ENCODE measurements at places on chromosomes 2 and 18.

- DNase-seq: no peak
Measured at GRCh38 chr2:222862106-222862908, 1.5 kb downstream of the ACSL3 start.

DNA sequence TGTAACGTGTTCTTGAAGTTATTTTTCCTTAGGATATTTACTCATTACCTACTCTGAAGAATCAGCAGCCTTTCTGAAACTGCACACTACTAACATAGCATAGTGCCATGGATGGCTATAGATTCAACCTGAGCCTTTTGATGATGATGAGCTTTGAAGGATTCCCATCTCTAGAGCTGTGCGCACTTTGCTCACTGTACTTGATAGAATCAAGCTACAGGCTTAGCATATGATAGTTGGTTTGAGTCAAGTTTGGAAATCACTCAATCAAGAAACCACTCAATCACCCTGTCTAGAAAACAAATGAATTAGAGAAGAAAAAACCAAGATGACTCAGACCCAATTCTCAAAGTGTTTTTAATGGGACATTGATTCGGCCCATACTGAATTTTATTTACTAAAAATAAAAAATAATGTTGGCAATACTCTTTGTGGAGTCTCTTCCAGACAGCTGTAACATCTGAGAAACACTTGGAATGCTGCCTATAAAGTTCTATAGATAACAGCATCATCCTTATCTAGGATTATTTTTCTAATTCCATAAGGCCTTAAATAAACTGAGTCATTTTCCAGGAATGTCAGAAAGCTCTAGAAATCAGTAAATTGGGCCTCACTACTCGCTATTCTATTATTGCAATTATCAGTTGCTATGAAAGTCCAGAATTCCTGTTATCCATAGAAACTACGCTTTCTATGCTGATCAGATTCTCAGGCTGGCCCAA is 259.0 kb upstream of the ERBB4 start:
- DNase-seq: no peak

DNA sequence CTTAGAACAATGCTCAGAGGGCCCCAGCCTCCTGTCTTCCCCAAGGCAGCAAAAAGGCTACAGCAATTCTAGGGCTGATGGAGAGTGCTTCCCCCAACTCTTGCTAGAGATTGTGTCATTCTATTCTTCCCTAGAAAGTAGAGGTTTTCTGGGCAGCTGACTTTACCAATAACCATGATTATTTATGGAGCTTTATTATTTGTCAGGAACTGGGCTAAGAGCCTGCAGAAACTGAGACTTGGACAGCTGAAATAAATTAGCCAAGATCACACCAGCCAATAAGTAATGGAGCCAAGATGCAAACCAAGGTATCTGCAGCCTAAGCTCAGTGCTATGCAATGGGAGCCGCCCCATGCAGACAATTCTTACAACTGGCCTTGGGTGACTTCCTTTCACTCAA is 84.8 kb downstream of the CCBE1 start:
- DNase-seq: no peak

- DNase-seq: no peak
Measured at GRCh38 chr2:14408695-14409094, 223.8 kb upstream of the LRATD1 start.

DNA sequence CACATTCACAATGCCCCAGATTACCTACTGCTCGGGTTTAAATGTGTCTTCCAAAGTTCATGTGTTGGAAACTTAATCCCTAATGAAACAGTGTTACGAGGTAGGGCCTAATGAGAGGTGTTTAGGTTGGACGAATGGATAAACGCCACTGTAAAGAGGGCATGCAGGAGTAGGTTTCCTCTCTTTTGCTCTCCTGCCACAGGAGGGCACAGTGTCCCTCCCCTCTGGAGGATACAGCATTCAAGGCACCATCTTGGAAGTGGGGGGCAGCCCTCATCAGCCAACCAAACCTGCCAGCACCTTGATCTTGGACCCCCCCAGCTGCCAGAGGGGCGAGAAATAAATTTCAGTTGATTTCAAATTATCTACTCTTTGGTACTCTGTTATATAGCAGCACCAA is 103.5 kb downstream of the TSHZ1 start:
- DNase-seq: no peak

DNA sequence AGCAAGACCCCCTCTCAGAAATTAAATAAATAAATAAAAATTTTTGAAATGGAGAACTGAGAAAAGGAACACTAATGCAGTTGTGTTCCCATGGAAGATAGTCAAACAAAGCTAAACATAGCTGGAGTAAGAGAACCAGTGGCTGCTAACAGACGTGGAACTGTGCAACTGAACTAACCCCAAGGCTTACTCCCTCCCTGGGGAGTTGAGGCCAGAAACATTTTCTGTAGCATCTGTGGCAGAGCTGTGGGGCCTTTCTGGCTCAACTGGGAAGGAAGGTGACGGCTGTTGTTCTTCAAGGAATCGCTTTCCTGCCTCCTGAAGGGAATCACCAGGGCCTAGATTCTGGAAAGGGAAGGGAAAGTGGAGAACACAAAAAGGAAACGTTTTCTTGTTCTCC is 53.9 kb upstream of the B3GNT2 start:
- DNase-seq: no peak

- no peak for DNase-seq
Measured at GRCh38 chr18:24986666-24987302, 365.2 kb downstream of the ZNF521 start.

- no peak for DNase-seq
Measured at GRCh38 chr2:31387850-31388249, 26.7 kb downstream of the XDH start.

DNA sequence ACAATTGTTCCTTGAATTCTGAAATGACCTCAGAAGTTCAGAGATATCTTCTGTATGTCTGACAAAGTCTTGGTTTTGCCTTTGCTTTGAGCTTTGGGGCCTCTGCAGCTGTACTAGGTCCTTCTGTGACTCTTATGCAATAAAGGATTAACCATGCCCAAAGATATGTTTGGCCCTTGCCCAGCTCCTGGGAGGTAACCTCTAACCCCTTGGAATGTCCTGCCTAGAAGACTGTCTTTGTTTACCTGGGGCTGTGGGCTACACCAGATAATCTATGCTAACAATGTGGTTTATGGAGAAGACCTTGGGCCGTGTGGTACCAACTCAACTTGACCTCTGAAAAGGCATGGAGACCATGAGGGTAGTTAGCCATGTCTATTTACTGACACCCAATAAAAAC is 140.9 kb upstream of the CAPN13 start:
- no peak for DNase-seq

GRCh38 chr2:150480971-150481830 is 6.3 kb downstream of the RND3 start:
- no peak for DNase-seq
